Retina (tissue), 1 donor: ENCODE measurements at places on chromosomes 2 and 18.

DNA sequence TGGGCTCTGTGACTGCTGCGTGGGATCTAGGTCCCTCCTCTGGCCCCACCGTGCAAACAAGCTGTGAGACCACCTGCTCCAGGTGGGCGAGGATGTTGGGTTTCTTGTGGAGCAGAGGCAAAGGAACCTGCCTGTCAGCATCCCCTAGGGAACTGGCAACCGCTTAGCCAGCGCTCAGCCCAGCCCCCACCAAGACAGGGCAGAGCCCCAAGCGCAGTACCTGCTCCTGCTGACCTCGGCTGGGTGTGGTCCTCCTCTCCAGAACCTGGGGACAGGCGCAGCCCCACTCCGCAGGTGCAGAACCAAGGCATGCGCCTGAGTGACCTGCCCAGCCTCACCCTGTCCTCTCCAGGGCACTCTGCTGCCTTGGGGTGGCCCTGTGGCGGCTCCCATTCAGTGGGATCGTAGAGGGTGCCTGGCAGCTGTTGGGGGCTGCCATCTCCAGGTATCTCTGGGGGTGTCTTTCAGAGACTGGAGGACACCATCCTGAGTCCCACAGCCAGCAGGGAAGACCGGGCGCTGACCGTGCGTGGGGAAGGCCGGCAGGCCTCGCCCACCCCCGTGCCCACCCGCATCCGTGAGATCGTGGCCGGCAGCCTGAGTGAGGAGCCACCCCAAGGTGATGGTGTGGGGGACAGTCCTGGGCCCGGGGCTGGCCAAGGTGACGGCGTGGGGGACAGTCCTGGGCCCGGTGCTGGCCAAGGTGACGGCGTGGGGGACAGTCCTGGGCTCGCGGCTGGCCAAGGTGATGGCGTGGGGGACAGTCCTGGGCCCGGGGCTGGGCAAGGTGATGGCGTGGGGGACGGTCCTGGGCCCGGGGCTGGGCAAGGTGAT is 12.3 kb downstream of the CROCC2 start:
- no peak for DNase-seq

- no peak for DNase-seq
These were observed 124.6 kb upstream of the CREB1 start for GRCh38 chr2:207405150-207405549.

- DNase-seq, result no peak
These were observed 88.6 kb downstream of the LIPG start for GRCh38 chr18:49650426-49650891.

DNA sequence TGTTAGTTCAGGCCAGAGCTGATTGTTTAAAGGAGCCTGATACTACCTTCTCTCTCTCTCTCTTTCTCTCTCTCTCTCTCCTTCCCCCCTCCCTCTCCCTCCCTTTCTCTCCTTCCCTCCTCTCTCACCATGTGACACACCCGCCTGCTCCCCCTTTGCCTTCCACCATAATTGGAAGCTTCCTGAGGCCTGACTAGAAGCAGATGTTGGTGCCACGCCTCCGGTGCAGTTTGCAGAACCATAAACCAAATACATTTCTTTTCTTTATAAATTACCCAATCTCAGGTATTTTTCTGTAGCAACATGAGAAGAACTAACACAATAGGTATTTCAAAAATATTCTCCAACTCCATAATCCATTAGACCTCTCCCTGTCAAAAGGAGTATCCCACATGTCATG is 62.4 kb downstream of the ANKRD62 start:
- no peak for DNase-seq

DNA sequence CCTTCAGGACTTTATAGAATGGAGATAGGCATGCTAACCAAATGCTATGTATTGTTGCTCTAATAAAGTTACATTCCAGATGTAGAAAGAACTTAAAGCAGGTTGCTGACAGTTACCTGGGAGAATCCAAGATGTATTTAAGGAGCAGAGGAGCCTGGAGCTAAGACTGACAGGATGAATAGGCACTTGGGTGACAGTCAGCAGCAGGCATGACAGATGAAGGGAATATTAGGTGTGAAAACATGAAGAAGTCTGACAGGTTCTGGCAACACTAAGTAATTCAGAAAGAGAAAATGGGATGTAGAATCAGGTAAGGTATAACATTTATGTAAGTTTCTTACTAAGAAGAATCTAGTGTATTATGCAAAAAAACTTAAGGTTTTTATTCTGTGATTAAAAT is 232.0 kb downstream of the DSC3 start:
- DNase-seq, result no peak
